ENCODE measurements at places on chromosomes 4 and X.

DNA sequence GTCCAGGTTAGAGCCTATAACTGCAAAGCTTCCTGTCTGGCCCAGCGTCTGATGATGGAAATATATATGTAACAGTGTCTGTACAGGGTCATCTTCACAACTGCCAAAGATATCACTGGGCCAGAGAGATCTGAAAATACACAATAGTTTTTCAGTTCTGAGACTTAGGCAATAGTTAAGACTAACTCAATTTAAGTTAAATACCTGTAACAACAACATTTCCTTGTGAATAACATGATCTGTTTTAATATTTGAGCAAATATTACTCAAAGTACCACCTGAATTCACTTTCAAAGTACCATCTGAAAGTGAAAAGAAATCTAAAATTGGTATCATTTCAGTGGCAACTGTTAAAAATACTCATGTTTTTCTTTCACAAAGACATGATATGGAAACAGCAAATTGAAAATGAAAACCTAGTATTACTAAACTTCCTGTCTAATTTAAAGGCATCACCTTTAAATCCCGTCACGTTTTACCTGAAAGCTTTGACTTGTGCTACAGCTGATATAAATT lies 9.6 kb downstream of the ZAR1 start:
- DNase-seq = no peak

DNA sequence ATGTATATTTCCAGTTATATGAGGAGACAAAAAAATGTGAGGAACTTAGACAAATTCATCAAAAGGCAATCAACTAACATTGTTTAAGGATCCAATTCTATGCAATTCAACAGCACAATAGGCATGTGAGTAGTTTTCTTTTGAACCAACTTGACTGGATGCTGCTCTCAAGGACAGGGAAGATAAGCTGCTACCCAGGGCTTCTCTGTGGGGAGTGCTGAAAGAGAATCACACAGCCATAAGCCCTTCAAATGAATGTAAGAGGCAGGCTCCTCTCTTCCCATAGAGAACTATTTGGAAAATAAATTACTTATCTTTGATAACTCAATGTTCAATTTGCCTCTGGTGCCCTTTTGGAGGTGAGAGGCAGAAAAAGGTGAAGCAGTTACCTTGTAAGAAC lies 1413.6 kb downstream of the PCDH7 start:
- DNase-seq = no peak

DNA sequence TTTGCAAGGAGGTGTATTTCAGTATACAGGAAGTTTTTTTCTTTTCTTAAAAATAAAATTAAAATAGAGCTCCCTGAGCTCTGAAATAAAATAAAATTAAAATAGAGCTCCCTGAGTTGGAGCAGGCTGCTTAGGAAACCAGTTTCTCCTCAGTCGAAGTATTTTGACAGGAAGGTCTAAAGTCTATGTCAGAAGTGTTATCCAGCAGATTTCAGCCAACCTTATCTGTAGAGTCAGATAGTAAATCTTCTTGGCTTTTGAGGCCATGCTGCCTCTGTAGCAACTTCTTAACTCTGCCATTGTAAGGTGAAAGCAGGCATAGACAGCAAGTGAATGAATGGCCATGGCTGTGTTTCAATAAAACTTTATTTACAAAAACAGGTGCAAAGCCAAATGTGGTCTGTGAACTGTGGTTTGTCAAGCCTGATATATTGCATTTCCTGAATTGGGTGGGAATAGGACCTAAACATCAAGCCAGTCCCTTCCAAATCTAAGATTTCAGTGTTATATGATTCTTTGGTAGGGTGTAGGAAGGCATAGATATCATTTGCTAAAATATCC lies 9.5 kb upstream of the KLKB1 start:
- no peak for DNase-seq

GRCh38 chrX:153731845-153732215 lies 7.2 kb downstream of the ABCD1 start:
- no peak for DNase-seq

- no peak for DNase-seq
These were observed 41.3 kb downstream of the WDR1 start for GRCh38 chr4:10075158-10075863.

DNA sequence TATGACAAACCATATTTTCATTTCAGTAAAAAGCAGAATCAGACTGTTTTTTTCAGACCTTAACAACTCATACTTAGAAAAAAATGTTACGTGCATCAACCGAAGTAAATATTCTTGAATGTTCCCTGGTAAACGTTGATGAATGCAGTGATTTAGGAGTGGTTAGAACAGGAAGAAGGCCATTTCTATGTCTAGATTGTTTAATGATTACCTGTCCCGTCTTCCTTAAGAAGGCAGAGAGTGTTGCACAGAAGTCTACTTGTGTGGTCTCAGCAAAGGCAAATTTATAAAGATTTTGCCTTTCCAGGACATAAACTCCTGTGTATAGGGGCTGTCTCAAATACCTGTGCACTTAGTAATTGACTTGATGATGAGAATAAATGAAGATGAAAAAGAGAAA lies 134.5 kb downstream of the MGST2 start:
- no peak for DNase-seq

DNA sequence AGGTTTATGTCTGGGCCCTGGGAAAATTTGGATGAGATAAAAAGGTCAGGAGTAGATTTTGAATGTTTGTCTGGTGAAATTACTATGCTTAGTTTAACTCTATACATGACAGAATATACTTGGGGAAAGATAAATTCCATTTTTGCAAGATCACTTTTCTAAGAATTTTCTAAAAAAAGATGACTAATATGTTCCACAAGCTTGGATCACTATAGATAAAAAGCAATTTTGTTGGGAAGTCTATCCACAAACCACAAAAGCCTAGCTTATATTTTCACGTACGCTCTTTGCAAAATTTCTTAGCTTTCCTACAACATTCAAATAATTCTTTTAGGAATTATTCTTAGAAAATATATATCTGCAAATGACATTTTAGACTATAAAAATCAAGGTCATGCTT lies 20.6 kb upstream of the COQ2 start:
- no peak for DNase-seq

Data from esophagus squamous epithelium (tissue), 5 donors.